GM19239 (cell line): ENCODE measurements at places on chromosomes 6 and 20.

- DNase-seq: no peak
These were observed 2.6 kb upstream of the TP53INP2 start for GRCh38 chr20:34701405-34702085.

DNA sequence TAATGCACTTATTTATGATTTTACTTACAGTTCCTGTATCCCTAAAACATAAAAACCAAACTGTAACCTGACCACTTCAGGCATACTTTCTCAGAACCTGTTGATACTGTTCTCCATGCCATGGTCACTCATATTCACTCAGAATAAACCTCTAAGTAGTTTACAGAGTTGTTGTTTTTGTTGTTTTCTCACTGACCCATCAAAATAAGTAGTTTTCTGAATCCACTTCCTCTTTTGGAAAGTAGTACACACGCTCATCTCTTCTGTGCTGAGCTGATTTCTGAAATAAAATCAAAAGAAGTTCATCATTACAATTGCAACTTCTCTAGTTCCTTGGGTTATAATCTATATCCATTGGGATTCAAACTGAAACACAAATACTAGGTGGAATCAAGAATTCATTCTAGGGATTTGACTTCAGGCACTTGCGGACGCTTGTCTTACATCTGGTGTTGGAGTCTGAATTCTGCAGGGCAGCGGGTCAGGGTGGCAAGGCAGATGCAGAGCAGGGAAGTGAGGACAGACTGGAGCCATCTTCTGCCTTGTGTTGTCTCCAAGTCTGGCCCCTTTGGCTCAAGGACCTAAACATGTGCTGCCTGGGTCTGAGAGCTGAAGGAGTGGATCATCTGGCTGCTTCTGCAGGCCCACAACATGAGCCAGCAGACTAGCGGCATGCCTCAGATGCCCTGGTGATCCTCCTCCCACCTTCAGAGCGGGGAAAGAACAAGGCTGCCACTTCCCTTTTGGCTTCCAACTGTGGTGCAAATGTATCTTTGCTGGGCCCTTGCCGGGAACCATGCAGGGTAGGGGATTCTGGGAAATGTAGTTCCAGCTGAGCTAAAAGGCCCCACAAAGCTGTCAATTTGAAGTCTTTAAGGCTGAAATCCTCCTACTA, 167.9 kb upstream of the MYLIP start:
- no peak for DNase-seq

- no peak for DNase-seq
These were observed 272.0 kb downstream of the ARID1B start for GRCh38 chr6:157049133-157049532.

GRCh38 chr6:119096721-119097565, 18.5 kb upstream of the FAM184A start:
- DNase-seq: no peak

DNA sequence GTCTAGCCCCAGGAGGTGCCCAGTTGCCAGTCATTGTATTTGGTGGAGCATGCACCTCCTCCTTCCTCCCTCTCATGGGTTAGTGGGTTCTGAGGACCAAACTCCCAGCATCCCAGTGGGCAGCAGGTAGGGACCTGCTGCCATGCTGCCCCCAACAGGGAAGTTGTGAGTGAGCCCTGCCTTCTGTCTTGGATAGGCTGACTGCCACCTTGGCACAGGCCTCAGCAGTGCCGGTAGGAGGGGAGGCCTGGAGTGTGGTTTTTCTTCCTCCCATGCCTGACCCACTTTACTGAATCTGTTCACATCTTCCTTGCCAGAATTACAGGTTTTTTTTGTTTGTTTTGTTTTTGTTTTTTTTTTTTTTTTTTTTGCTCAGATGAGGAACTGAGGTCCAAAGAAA, 24.5 kb downstream of the PLCG1 start:
- DNase-seq: no peak

DNA sequence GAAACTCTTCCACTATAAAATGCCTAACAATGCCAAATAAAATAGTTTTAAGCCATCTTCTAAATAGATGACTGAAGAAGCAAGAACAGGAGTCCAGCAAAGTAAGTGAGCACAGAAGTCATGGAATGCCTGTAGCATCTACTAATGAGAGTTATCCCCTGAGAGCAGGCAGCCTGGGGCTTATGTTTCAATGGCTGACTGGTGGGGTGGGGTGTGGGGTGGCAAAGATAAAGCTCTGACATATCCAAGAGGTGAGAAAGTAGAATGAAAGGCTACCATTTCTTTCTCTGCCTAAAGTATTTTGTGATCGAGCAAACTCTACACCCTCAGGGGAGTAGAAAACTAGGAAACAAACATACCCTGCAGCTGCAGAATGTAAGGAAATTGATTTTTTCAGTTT, 348.8 kb downstream of the TFAP2B start:
- DNase-seq: no peak

DNA sequence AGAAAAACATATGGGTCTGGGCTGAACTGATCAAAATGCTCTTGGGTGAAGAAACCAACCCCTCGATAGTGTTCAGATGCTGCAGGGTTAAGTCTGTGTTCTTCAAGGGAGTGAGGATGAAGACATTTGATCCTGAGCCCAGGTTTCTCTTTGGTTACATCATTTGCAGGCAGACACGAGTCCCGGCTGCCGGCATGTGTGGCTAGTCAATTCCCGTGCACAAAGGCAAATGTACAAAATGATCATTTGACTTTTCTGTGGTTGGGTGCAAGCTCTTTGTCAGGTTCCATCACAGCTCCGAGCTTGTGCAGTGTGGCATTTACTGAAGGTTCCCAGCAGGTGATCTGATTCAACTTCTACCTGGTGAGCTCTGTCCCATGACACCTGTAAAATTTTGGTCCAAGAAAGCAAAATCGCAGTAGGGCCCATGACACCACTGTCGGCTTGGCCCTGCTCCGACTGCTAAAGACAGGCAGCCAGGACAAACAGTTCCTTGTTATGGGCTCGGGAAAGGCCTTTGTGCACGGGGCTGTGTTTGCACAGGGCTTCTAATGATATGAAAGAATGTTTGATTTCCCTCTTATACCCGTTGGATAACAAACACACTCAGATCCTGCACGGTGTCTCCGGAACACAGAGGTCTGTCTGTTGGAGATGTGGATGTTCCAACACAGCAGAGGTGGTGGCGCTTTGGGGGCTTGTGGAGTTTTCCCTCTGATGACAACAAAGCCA, 46.9 kb downstream of the GJA10 start:
- no peak for DNase-seq

GRCh38 chr20:51917886-51918535, 115.7 kb upstream of the SALL4 start:
- no peak for DNase-seq

- no peak for DNase-seq
These were observed 72.3 kb downstream of the CDYL start for GRCh38 chr6:4848382-4849068.

DNA sequence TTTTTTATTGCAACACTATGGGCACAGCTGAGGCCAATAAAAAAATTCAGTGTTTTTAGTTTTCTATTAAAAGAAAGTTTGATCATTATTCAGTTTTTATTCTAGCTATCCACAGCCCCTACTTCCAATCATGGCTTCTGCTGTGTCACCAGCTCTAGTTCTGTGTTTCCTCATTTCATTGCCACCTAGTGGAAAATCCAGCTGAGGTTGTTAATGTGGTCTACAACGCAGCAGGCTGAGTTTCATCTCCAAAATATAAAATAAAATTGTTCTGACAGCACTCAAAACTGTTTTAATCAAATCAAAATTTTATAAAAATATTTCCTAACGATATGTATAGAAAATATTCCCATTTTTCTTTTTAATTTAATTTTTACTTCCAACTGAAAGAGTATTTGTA, 13.6 kb downstream of the COL9A1 start:
- DNase-seq: no peak

DNA sequence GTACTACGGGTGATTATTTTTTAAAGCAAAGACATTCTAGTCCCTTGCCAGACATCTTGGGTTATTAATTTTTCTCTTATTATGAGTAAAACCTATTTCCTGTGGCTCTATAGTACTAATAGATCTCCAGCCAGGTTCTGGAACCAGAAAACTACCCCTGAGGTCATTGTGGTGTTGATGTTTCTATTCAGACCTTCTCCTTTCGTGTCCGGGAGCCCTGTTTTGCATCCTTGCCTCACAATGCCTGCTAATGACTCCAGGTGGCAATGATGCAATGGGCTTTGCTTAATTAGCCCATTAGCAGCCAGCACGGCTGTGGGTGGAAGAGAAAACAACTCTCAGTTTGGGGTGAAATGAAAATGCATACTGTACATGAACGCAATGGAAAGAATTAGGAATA, 62.9 kb upstream of the ARG1 start:
- no peak for DNase-seq

DNA sequence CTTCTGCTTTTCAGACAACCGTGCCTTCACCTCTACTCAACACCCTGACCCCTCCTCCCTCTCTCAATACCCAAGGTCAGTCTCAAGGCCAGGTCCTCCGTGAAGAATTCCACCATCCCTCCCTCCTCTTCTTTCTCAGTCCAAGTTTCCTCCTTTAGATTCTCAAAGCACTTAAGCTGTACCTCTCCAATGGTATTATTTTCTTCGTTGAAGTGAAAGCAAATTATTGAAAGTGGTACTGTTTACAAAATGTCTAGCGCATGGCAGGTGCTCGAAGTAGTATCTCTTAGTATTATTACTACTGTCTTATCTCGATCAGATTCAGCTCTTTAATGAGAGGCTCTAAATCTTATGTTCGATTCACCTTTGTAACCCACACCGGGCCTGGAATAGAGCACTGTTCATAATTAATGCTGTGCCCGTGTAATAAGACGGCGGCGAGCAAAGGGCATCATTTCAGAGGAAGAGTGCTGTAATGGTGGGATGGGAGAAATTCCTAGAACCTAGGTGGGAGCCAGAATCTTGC, 593 bp upstream of the RALGAPB start:
- no peak for DNase-seq

- DNase-seq: no peak
These were observed 521.2 kb upstream of the IMPG1 start for GRCh38 chr6:76593668-76594067.

DNA sequence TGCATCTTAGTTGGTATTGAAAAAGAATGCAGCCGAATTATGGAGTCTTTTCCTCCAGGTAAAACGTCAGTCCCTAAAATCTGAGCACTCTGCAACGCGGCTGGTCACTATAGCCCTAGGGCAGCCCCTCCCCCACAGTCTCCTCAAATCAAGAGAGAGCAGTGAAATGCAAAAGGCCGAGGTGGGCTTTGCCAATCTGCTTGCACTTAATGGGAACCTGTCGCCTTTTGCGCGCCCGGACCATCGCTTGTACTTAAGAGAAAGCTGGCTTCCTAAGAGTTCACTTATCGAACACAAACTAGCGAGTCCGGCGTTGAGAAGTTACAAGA, 447 bp downstream of the MCM3 start:
- no peak for DNase-seq

- DNase-seq: no peak
These were observed 91.5 kb upstream of the HIVEP1 start for GRCh38 chr6:11920566-11920965.

- DNase-seq: no peak
These were observed 277.7 kb upstream of the RIMS1 start for GRCh38 chr6:71608646-71609045.
